ENCODE measurements at places on chromosomes 6 and 20. TPM values are rescaled to one million over a fixed set of nuclear protein-coding genes. Genes with fewer than 3 reads are reported as not detected.

The PDE10A gene
- total RNA-seq: 16.6 TPM

The C20orf204 gene
- 0.88 TPM for total RNA-seq

The LZTS3 gene
- total RNA-seq: 3.0 TPM

The OPRM1 gene
- total RNA-seq: not detected

The PTK7 gene
- total RNA-seq: 257 TPM

The PRICKLE4 gene
- 1.2 TPM for total RNA-seq

The GNMT gene
- not detected for total RNA-seq

The TMEM244 gene
- total RNA-seq: not detected

The PRDM13 gene
- not detected for total RNA-seq

The DLK2 gene
- total RNA-seq: 0.30 TPM

The GRM1 gene
- not detected for total RNA-seq

The ISM1 gene
- total RNA-seq: not detected

The SLC22A1 gene
- 1.4 TPM for total RNA-seq

The LAMA2 gene
- total RNA-seq: 14.1 TPM

The C20orf144 gene
- 0.05 TPM for total RNA-seq

The MAP7 gene
- total RNA-seq: 0.30 TPM

The SMPDL3A gene
- 24.1 TPM for total RNA-seq

The AMD1 gene
- 42.5 TPM for total RNA-seq

The RRAGD gene
- 0.37 TPM for total RNA-seq

The ADAT2 gene
- 6.2 TPM for total RNA-seq

The LINC00237 gene
- not detected for total RNA-seq
